Osteocyte (in vitro differentiated cells): ENCODE measurements at places on chromosomes 12 and 14.
A peak's percentile ranks its signal among the peaks of the same experiment; 100 is the strongest.

- no peak for DNase-seq
Measured at GRCh38 chr14:58298477-58299400, at the start of gene ARID4A. TSS of gene ARID4A (plus strand) at chr14:58298555. CDS start at chr14:58299855, 1,300 bp downstream.

DNA sequence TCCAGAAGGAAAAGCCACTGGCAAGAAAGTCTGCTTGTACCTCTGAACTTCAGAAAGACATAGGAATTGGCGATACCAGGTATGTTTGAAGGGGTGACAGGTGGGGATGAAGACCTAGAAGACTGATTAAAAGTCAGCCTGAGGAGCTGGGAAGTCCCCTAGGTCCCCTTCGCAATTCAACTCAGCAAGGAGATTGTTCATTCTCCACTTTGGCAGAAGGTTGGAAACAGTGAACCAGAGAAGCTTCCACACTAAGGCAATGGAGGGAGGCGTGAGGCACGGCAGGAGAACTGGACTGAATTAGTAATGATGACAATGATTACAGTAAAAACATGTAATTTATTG lies 240.3 kb upstream of the TMPO start:
- DNase-seq, result no peak

DNA sequence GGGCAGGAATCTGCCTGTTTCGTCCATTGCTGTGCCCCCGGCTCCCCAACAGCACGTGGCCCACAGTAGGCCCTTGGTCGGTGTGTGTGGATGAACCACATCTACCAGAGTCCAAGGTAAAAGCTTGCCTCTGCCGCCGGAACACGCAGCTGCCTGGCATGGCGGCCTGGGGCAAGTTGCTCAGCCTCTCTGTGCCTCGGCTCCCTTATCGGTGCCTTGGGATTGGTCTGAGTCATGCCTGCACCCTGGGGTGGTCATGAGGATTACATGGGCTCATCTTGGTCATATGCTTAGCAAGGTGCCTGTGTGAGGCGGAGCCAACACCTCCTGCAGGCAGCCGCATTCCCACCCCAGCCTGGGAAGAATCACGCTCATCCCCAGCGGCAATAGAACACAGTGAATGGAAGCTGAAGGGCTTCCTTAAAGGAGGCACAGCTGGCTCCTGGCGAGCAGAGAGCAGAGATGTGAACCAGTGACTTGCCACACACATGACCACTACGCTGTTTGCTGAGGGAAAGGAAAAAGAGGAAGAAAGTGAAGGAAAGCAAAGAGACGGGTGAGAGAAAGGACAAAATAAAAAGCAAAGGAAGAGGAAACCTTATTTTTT lies 5.5 kb upstream of the SCARB1 start:
- DNase-seq, result no peak

DNA sequence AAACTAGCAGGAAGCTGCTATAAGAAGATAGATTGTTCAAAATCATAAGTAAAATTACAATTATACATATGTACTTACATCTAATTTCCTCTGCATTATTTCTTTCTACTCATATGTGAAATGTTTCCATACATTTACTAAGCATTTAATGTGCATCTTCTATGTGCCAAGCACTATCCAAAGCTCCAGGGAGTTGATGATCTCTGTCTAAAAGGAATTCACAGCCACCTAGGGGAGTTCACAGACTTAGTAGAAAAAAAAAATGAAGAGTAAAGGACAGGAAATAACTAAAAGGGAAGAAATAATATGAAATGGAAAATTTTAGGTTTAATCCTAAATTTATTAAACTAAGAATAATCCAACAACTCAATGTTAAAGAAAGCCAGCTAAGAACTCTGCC lies 91.7 kb downstream of the EFCAB11 start:
- DNase-seq, result no peak

GRCh38 chr12:65004270-65004669 lies 116.8 kb downstream of the WIF1 start:
- no peak for DNase-seq

DNA sequence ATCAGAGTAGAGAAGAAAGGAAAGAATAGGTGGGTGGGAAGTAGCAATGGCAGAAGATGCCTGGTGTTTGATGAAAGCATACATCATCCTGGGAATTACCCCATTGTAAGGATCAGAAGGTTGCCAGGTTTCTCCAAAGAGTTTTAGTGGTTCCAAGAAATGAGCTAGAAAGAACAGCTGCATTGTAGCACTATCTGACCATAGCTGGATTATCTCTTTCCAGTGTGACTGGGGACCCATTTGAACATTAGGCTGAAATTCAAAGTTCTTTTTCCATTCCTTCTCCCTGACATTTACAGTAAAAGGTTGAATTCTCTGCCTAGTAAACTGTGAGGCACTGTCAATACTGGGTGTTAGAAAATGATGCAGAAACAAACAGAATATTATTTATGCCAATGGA lies 244.4 kb downstream of the GALC start:
- no peak for DNase-seq

DNA sequence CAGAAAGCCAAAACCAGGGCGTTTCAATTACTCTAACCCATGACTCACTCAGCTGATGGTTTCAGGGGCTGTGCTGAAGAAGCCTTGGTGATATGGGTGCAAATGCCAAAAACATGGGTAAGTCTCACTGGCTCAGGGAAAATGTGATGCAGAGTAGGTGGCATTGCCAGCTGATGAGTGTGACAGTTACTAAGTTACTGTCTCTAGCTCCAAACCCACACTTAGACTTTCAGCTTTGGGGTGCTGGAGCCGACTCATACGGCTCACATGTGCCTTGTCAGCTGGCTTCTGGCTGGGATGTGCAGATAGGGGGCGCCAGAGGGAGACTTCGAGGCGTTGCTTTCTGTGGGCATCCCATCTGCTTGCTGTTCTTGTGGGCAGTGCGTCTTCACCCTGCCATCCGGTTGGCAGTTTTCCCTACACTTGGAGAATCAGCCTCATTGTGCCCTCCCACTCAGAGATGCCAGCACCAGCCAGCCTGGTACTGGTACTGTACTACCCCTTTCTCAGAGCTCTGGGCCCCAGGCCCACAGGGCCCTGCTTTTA lies 11.1 kb upstream of the KRT7 start:
- no peak for DNase-seq

- no peak for DNase-seq
Measured at GRCh38 chr14:64193821-64194220, 100.3 kb downstream of the ESR2 start.

DNA sequence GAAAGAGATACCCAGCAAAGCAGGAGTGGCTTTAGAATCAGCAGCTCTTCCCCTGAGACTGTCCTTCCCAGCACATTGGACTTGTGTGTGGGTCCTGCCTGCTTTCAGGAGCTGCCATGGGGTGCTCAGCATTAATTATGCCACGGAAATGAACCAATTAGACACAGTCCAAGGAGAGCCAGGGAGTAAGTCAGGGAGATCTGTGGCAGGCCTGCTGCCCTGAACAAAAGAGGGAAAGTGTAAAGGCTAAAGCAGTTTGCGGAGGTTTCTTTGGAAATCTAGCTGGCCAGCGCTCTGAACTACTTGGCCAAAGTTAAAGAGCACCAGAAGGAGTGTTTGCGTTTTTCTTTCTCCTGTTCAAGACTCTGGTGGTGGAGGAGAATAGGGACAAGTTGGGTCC lies 65.7 kb upstream of the SRSF5 start:
- DNase-seq, result no peak

GRCh38 chr12:74899031-74899829 lies 310.4 kb downstream of the KCNC2 start:
- no peak for DNase-seq

GRCh38 chr14:59490756-59491155 lies 6.4 kb downstream of the JKAMP start:
- no peak for DNase-seq

GRCh38 chr12:25734529-25735180 lies 181.6 kb upstream of the LMNTD1 start:
- DNase-seq, result no peak

DNA sequence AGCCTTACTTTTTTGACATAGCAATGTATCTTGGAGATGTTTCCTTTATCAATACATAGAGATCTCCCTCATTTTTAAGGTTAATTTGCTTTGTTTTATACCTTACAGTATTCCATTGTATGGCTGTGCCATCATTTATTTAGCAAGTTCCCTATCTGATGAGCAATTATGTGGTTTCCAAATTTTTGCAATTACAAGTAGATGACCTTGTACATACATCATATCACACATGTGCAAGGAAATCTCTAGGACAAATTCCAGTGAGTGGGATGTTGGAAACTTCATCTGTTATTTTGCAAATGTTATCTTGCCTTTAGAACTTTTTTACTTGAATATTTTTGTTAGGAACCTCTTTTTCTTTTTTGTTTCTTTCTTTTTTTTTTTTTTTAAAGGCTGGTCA lies 49.7 kb downstream of the DRAM1 start:
- DNase-seq, result no peak

DNA sequence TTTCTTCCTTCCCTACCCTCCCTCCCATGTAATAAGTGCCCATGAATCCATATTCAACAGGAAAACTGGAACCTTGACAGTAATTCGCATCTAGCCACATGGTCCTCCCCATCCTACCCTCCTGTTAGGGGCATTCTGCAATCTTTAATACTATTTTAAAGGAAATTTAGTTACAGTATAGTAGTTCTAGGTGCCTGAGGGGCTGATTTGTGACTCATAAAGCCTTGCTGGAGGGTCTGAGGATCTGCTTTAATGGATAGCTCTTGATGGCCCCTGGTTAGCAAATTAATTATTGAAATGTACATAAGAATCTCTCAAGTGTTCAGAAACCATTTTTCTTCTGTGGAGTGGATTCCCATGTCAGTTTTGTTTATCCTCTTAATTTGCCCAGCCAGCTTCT lies 54.1 kb downstream of the ESRRB start:
- no peak for DNase-seq

- no peak for DNase-seq
Measured at GRCh38 chr14:98292191-98292590, 979.8 kb downstream of the BCL11B start.

GRCh38 chr12:51409846-51410245 lies 14.8 kb upstream of the SLC4A8 start:
- DNase-seq, result no peak

DNA sequence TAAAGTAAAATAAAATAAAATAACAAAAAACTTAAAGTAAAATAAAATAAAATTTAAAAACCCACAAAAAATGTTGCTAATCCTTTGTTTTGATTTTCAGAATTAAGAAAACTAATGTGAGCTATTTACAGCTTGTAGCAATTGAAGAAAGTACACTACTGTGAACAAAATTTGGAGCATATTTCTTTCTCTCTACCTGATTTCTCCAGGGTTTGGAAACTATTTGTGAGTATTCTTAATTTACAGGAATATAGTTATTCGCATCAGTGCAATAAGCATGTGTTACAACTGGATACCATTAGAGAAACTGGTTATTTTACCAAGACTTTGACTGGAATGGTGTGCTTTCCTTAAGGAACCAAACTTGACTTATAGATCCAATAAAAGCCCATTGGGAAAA lies 86.1 kb upstream of the CNOT2 start:
- DNase-seq, result no peak

GRCh38 chr12:80576641-80577418 lies 130.6 kb upstream of the MYF6 start:
- DNase-seq, result no peak

GRCh38 chr12:50679612-50680011 lies 84.3 kb upstream of the ATF1 start:
- no peak for DNase-seq

GRCh38 chr14:87013583-87013982 lies 979.4 kb downstream of the GALC start:
- DNase-seq, result no peak

- peak; percentile 60 for DNase-seq
Measured at GRCh38 chr14:99147366-99147740, 124.6 kb downstream of the BCL11B start.

DNA sequence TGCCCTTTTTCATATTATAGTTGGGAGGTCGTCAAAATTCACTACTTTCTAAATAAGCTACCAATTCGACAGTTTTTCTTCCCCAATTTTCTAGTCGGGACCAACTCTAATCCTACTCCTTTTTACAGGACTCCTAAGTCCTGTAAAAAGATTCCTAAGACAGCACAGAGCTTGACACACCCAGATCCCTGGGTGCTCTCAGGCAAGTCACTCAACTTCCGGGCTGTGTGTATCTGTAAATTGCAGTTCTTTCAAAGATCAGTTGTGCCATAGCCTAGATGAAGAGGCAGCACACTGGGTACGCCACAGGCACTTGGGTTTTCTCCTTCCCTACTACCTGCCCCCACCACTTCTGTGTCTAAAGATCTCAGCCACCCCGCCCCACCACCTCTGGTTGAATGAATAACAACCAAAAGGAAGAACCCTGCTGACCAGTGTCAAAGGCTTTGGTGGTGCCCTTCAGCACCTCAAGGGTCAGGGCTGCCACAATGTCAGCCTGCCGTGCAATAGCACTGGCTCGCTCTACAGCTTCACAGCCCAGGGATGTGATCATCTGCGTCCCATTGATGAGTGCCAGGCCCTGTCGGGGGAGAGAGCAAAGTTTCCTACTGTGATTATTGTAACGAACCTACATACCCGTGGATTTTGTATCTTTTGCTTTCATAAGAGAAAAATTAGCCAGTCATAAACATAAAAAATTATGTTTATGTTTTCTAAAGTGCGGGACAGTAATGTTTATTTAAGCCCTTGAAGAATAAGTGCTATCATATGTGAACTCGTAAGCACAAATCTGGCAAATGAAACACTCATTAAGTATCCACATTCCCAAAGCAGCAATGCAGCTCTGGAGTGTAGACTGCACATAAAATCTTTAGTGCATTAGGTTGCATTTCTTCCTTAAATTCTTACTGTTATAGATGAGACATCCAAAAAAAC lies 9.2 kb downstream of the HAL start:
- DNase-seq, result no peak
